ENCODE measurements at places on chromosomes 6 and 20. TPM values are rescaled to one million over a fixed set of nuclear protein-coding genes. Genes with fewer than 3 reads are reported as not detected.

Gene HSPA1L
- total RNA-seq = 1.2 TPM

Gene PRDM13
- total RNA-seq = 0.10 TPM

DNA sequence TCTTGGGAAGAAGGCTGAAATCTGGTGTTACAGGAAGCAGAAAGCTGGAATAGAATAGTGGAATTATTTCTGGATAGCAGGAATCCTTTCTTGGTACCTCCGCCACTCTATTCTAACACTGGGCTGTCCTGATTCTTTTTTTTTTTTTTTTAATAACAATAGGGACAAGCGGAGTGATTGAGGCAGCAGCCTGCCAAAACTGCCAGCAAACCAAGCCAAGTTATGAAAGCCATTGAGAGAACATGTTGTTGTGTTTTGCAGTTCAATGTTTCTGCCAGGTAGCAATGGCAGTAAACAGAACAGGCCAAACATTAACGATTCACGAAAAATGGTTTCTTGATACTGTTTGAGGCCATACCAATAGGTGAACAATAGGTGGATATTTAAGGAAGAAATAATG is 47.1 kb downstream of the SLC26A8 start:
- no peak overlapping the region for H3K4me3 ChIP-seq
- no peak for DNase-seq
- no peak overlapping the region for H3K27ac ChIP-seq
- H3K36me3 ChIP-seq = no peaks in the 10 kb centered on the region
- no peaks in the 10 kb centered on the region for H3K27me3 ChIP-seq
- H3K4me1 ChIP-seq = peaks cover 9% of the 10 kb centered on the region

- peaks cover 6% of the 10 kb centered on the region for H3K4me1 ChIP-seq
- DNase-seq = no peak
- H3K4me3 ChIP-seq = peak overlapping the region; percentile 7
- H3K27ac ChIP-seq = no peak overlapping the region
- H3K36me3 ChIP-seq = peaks cover 11% of the 10 kb centered on the region
Measured at GRCh38 chr6:1624058-1624850, 14.5 kb downstream of the FOXC1 start.

DNA sequence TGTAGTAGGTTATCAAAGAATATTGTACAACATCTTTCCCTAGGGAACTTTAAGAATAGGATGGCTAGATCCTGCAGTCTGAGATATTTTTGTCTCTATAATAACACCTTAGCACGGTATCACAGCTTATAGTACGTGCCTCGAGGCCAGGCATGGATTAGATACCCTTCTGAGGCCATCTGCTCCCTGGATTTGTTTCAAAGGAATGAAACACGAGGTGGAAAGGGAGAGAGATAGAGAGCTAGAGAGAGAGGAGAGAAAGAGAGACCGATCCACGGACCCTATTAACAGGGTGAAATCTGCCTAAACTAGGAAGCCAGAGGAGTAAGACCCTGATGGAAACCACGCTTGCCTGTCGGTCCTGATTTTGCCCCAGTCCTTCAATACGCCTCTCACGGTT is 92.5 kb downstream of the CD83 start:
- DNase-seq = no peak
- H3K27me3 ChIP-seq = peaks cover 3% of the 10 kb centered on the region
- peak overlapping the region; percentile 43 for H3K4me3 ChIP-seq
- H3K36me3 ChIP-seq = no peaks in the 10 kb centered on the region
- H3K27ac ChIP-seq = no peak overlapping the region
- peaks cover 18% of the 10 kb centered on the region for H3K4me1 ChIP-seq

DNA sequence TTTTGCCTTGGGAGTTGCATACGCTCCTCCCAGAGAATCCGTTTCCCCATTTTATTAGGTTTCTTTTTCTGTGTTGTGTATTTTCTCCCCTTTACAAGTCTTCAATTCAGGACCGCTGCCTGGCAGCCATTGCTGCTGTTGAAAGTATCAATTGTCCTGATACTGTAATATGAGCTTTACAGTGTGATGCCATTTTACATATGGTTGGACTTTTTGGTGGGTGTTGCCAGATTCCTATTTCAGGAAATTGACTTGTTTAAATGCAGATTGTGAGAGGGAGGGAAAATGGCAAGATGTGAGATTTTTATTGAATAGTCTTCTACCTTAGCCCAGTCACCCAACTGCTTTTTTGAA is 1.2 kb downstream of the PANK2 start:
- H3K36me3 ChIP-seq = peaks cover 49% of the 10 kb centered on the region
- no peaks in the 10 kb centered on the region for H3K27me3 ChIP-seq
- DNase-seq = no peak
- peak overlapping the region; percentile 99 for H3K4me3 ChIP-seq

DNA sequence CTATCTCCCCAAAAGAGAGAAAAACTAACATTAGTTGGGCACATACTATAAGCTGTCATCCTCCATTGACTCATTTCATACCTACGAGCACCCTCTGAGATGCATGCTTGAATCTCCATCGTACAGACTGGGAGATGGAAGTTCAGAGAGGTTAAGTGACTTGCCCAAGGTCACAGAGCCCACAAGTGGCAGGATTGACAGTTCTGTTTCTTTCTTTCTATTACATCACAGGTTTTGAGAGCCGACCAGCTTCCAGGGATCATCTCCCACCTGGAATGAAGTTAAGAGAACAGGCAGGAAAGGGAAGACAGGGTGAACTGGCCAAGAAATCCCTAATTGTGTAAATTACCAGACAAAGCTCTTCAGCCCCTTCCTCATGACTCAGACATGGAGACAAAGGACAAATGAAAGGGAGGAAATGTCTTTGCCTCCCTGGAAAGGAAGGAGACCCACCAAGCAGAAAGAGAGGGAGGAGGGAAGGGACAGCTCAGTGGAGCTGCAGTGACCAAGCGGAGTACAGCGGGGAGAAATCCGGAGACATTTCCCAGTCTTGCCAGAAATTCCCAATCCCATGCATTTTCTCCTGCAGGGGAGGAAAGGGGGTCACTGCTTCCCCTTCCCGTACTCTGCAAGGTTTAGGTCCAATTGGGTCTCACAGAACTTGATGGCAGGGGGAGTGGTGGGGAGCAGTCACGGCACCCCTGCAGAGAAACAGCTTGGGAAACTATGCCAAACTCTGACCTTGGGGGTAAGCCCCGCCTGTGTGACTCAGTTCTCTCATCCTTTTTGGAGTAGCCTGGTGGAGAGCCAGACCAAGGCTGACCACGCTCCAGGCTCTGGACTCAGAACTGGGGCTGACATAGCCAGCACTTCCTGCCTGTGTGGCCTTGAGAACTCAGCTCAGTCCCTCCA is 154.3 kb downstream of the ANKRD60 start:
- no peak for DNase-seq
- H3K4me1 ChIP-seq = peaks cover 2% of the 10 kb centered on the region
- H3K27ac ChIP-seq = no peak overlapping the region
- peaks cover 24% of the 10 kb centered on the region for H3K27me3 ChIP-seq
- H3K4me3 ChIP-seq = no peak overlapping the region
- no peaks in the 10 kb centered on the region for H3K36me3 ChIP-seq

All from activated naive CD8-positive, alpha-beta T cell treated with anti-CD3 and anti-CD28 coated beads for 36 hours (primary cell).